CD4-positive, alpha-beta T cell (primary cell): ENCODE measurements at places on chromosomes 7 and 10.

DNA sequence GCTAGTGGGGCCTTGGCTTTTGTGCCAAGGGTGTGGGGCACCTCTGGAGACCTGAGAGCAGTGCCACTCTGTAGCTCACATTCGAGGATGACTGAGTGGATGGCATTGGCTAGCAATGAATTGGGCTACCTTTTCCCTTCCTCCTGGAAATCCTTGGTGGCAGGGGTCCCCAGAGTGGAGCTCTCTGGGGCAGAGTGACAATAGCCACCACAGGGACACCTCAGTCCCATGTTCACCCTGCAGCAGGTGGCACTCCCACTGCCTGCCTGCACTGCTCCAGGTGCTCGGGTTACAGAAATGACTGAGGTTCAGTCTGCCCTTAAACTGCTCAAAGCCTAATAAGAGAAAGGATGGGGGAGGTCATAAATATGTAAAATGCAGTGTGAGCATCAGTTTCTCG is 17.8 kb downstream of the BTBD16 start:
- no peak for DNase-seq

GRCh38 chr10:14587540-14588083 is 187.1 kb downstream of the FAM107B start:
- DNase-seq, result no peak

DNA sequence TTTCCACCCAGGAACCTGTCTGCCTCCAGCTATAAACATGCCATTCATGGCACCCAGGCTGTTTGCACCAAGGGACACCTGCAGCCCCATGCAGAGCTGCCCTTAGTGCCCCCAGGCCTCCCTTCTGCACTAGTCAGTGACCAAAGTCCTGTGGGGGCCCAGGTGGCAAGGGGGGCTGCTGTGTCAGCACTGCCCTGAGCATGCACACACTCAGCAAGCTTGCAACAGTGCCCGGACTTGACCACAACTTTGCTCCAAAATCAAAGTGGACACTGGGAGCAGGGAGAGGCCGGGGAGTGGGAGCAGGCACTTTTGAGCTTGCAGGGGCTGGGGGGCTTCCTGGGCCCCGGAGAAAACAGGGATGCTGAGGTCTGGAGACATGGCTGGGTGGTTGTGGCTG is 192.9 kb upstream of the MBL2 start:
- no peak for DNase-seq

DNA sequence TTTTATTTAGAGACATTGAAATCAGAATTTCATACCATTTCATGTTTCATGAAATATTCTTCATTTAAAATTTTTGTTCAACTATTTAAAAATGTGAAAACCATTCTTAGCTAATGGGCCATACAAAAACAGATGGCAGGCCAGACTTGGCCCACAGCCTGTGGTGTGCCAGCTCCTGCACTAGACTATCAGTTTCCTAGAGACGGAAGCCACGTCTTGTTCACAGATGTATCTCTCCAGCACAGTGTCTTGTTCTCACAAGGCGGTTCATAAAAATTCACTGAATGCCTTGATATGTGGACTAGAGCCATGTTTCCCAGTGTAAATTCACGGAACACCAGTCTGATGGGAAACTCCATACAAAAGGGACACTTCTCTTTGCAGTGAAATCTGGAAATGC is 216.0 kb downstream of the KCNMA1 start:
- no peak for DNase-seq

DNA sequence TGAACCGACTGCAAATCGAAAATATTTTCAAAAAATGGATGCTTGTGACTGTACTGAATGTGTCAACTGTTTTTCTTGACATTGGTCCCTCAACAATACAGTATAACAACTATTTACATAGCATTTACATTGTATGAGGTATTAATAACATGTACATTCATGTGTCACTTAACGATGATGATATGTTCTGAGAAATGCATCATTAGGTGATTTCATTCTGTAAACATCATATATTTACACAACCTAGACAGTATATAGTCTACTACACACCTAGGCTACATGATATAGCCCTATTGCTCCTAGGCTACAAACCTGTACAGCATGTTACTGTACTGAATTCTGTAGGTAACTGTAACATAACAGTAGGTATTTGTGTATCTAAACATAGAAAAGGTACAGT is 39.7 kb downstream of the SIRT1 start:
- DNase-seq, result no peak

DNA sequence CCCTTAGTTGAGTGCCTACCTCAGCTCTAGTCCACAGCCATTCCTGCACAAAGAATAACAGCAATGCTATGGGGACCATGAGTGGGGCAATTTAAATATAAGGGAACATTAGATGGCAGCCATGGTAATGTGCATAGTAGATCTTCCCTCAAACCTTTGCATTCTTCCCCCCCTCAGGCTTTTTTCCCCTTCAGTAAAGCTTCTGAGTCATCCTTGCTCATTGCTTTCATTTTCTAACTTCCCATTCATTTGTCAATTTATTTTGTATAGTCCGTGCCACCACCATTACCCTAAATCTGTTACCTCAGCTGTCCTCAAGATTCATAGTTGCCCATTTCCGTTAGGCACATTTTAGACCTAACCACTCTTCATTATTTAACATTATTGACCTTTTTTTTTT is 10.7 kb downstream of the HECTD2 start:
- no peak for DNase-seq

GRCh38 chr10:109962247-109962646 is 38.9 kb upstream of the XPNPEP1 start:
- DNase-seq, result no peak
